CD4-positive, alpha-beta T cell treated with Interleukin-6 for 4 hours (primary cell): ENCODE measurements at places on chromosomes 7 and 10.

GRCh38 chr10:43073721-43074120, 3.1 kb upstream of the RET start:
- no peak for DNase-seq

- no peak for DNase-seq
Measured at GRCh38 chr10:72545546-72545945, 80.3 kb downstream of the MICU1 start.

GRCh38 chr7:138074121-138074520, 2.1 kb upstream of the AKR1D1 start:
- no peak for DNase-seq

DNA sequence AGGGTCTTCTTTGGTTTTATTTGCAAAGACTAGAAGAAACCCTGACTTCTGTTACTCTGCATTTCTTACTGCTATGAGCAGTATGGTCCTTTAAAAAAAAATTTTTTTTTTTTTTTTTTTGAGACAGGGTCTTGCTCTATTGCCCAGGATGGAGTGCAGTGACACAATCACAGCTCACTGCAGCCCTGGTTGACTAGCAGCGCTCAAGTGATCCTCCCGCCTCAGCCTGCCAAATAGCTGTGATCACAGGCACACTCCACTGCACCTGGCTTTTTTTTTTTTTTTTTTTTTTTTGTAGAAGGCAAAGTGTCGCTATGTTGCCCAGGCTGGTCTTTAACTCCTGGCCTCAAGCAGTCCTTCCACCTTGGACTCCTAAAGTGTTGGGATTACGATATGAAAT, 17.4 kb downstream of the CNNM2 start:
- no peak for DNase-seq

DNA sequence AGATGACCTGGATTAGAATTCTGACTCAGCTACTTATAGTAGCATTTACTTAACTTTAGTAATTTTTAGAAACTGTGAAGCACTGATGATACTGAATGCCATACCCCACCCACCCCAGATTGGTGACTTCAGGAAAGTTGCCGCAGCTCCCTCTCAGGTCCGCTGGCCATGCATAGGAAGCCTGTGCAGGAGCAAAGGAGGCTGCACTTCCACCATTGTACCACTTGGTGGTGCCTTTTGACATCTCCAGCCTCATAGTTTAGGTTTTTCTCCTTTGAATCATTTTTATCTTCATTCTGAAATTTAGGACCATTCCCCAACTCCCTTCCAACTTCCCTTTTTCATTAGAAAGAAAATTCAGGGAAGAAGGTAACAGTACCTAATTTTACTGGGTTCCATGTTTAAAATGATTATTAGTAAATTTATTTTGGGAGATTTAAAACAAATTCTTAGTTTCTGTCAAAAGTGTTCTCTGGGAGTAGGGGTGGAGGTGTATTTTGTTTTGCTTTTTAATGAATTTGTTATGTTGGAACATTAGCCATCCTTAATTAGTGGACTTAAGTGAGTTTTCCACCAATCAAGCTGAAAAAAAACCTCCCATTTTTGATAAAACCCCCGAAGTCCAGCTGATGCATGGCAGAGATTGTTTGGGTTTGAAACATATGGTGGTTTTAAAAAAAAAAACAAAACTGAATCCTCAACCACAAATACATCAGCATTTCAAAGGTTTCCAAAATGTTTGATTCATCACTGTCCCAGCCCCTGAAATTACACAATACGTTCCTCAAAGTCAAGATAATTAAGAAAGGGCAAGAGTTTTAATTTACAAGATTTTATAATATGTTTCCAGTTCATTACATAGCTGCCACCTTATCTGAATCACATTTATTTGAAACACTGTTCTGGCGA, 109.6 kb downstream of the WNT2 start:
- DNase-seq: peak; percentile 39

- no peak for DNase-seq
Measured at GRCh38 chr7:2971914-2972834, 71.5 kb downstream of the CARD11 start.

- DNase-seq: no peak
Measured at GRCh38 chr10:72356987-72357386, 2.3 kb upstream of the DNAJB12 start.

GRCh38 chr7:117682681-117683385, 190.4 kb downstream of the CTTNBP2 start:
- DNase-seq: no peak

DNA sequence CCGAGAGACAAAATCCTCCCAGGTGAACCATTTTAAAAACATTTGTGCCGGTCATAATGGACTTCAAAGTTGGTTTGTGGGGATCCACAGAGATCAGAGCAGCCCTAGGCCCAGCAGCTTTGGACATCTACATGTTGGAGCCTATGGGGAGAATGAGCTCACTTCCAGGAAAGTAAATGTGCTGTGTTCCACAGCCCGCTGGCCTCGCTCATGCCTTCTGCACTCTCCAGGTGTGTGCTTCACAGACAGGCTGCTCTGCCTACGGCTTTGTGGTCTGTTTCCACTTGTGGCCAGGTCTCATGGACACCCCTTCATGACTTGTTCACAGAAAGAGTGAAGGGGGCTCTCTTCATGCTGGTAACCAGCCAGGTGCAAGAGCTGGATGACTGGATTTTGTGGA, 141.6 kb downstream of the ADARB2 start:
- no peak for DNase-seq

- DNase-seq: no peak
Measured at GRCh38 chr10:5046410-5046809, 42.8 kb upstream of the AKR1C2 start.

GRCh38 chr7:30970074-30970473, 6.3 kb downstream of the GHRHR start:
- no peak for DNase-seq

- no peak for DNase-seq
Measured at GRCh38 chr10:96622013-96622787, 35.4 kb upstream of the TM9SF3 start.

GRCh38 chr7:16590424-16590823, 55.1 kb downstream of the ANKMY2 start:
- DNase-seq: no peak

- DNase-seq: no peak
Measured at GRCh38 chr7:23383225-23383624, 84.1 kb downstream of the MALSU1 start.
